ENCODE measurements at places on chromosomes 1 and 21.

- no peak for DNase-seq
These were observed 191.3 kb upstream of the HP1BP3 start for GRCh38 chr1:20978413-20978812.

DNA sequence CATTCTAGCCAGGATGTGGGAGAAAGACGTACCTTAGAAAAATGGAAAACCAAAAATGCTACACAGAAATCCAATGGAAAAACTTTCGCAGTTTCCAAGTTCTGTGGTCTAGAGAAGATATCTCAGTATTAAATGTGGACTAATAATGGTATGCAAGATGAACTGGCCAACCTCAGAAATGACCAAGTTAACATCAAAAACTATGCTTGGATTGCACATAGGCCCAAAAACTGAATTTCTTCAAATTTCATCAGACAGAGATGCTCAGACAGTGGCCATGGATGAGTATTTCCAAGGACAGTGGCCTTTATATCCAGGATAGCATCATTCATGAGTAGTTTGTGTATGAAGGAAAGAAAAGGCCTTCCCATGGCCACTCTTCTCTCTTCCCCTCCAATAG lies 132.2 kb downstream of the TIAM1 start:
- no peak for DNase-seq

GRCh38 chr1:179550746-179551682 lies 24.7 kb downstream of the NPHS2 start:
- no peak for DNase-seq

- no peak for DNase-seq
These were observed 58.8 kb downstream of the WARS2 start for GRCh38 chr1:119081700-119082099.

DNA sequence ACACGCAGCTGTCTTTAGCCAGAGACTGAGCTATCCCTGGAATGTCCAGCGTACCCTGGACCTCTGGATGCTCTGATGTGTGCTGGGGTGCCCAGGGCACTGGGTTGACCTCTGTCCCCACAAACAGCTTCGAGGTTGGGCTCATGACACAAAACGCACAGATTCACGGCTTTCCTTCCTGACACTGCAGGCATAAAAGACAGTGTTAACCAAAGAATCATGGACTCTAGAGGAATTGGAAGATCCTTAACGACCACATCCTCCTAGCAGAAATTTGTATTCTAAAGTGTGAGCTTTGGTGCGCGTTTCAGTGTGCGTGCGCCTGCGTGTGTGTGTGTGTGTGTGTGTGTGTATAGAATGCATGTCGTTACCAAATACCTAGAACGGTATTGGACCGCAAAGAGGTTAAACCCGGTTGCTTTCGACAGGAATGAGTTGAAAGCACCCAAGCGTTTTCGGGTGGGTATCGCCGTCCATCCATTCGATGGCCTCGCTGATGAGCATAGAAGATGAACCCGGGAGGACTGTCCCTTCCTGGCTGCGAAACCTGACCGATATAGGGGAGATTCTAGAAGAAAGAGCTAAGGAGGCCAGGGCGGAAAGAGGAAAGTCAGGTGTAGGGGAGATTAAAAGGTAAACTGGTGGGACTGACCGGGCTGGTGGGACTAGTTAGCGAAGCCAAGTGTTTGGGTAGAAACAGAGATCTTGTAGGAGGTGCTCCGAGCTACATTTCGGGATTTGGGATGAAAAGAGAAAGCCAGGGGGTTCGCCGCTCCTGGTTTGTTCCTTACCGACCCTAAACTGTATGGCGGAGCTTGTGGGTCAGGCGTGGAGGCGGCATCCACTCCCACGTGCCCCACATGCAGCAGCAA lies 6.8 kb upstream of the LHX9 start:
- no peak for DNase-seq

DNA sequence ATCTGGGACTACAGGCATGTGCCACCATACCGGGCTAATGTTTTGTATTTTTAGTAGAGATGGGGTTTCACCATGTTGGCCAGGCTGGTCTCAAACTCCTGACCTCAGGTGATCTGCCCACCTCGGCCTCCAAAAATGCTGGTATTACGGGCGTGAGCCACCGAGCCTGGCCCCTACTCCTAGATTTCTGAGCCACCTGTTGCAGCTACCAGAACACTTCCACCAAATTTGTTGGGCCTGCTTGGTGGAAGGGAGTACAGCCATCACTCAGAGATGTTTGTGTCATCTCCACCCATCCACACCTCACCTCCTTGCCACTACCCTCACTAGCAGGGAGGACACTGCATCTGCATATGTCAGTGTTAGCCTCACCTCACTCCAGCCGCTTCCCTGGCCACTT lies 5.5 kb downstream of the RIMKLA start:
- no peak for DNase-seq

GRCh38 chr1:232952514-232953499 lies 2.4 kb downstream of the NTPCR start:
- DNase-seq = no peak

DNA sequence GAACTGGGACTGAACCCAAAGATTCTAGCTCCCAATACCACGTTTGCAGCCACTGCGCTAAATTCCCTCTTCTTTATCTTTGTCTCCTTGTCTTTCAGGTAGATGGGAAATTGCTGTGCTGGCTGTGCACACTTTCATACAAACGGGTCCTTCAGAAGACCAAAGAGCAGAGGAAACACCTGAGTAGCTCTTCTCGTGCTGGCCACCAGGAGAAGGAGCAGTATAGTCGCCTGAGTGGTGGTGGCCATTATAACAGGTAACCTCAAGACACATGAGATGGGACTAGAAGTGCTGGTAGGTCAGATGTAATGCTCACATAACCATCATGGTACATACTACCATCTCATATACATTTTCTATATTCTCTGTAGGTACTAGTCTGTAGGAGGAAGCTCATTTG lies 18.8 kb downstream of the FAM76A start:
- DNase-seq = no peak

DNA sequence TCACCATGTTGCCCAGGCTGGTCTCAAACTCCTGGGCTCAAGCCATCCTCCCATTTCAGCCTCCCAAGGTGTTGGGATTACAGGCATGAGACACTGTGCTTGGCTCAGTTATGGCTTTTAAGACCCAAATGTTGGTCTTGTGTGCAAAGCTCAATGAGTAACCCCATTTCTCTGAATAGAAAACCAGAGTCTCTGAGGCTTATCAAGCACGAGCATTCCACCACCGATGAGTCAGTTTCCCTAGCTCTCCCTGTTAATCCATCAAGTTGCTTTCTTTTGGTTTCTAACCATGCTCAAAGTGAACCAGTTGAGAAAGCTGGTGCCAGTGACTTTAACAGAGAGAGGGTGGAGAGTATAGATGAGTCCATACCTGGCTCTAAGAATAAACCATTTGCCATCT lies 350.9 kb upstream of the ADGRL2 start:
- DNase-seq = no peak

DNA sequence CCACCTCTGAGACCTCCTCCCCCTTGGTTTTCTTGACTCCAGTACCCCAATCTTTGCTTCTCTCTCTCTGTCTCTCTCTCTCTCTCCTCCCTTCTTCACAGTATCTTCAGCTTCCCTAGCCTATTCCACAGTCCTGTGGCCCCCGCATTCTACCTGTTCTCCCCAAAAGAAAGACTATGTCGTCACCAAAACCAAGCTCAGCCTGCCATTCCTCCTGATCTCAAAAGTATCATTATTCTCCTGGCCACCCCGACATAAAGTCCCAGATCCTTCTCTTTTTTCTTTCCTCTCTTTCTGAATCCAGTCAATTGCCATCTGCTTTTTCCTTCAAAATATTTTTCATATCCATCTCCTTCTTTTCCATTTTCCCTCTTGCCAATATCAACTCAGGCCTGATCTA lies 23.7 kb upstream of the KHDRBS1 start:
- DNase-seq = no peak

DNA sequence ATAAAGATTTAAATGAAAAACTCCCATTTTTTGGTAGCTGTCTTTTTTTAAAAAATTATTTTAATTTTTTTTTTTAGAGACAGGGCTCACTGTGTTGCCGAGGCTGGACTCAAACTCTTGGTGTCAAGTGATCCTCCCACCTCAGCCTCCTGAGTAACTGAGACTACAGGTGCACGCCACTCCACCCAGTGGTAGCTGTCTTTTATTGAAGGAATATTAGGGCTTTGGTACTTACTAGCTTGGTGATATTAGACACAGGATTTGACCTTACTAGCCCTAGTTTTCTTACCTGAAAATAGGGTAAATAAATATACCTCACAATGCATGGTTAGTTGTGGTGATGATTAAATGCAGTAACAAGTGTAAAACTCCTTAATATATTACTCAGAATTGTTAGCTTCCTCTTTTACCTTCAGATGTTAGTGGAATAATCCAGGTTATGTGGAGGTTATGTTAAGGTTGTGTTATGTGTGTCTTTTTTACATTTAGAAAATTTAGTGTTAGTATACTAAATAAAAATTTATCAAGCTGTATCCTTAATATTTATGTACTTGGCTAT lies 66.8 kb downstream of the PHACTR4 start:
- no peak for DNase-seq

DNA sequence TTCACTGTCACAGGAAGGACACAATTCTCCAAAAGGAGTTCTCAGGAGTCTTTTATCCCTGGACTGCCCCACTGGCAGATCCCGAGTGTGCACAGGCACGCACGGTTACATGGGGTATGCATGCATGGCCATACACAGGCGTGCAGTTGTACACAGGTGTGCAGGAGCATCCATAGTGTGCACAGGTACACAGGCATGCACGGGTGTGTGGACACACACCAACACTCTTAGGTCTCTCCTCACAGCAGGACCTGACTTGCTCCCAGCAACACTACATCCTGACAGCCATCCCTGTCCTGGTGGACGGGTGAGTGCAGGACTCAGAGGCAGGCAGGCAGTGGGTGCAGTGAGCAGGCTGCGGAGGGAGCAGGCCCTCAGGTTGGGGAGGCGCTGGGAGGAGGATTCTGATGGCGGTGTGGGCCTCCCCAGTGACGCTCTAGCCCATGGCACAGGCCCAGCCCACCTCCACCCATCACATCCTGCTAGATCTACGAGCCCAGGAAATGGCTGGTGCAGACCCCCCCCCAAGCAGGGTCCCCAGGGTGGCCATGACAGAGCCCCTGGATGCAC lies 28.4 kb downstream of the SLC19A1 start:
- DNase-seq = no peak

DNA sequence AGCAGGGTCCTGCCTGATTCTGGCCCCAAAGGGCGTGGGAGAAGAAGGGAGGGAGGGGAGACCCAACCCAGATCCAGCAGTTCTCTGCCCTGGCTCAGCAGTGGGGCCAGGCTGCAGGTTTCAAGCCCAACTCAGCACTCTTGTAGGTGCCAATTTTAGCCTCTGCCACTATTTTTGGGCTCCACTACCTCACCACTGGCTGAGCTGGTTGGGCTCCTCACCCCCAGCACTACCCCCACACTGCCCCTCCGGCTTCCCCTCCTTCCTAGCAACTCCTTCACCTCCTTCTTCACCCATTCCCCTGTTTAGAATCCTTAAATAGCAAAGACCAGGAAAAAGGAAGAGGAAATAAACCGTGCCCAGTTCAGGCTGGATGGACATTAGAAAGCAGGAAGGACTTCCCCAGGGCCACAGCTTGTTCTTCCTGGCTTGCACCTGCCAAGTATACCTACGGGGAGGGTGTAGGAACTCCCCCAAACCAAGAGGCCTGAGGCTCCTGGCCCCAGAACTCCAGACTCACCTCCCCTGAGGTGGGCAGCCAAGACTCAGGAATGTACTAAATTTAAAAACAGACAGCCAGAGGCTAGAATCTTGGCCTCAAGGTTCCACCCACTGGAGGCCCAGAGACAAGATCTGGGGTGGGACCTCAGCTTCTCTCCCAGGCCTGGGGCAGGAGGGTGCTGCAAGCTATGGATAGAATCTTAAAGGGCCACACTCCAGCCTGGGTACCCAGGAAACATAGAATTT lies 1.4 kb upstream of the ARHGEF2 start:
- DNase-seq = no peak

DNA sequence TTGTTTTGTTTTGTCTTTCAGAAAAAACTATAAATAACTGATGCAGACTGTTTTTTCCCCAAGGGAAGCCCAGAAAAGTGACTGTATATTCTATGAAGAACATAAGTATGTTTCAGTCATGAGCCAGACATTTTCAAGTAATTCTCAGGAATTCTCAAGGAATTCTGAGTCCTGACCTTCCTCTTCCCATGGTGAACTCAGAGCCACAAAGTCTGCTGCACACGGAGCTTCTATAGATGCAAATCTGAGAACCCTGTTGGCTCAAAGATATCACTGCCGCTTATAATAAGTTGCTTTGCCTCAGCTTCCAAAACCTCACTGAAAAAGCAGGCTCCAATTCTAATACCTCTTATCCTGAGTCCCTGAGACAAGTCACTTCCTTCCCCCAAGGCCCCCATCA lies 418.5 kb upstream of the RUNX1 start:
- DNase-seq = no peak

DNA sequence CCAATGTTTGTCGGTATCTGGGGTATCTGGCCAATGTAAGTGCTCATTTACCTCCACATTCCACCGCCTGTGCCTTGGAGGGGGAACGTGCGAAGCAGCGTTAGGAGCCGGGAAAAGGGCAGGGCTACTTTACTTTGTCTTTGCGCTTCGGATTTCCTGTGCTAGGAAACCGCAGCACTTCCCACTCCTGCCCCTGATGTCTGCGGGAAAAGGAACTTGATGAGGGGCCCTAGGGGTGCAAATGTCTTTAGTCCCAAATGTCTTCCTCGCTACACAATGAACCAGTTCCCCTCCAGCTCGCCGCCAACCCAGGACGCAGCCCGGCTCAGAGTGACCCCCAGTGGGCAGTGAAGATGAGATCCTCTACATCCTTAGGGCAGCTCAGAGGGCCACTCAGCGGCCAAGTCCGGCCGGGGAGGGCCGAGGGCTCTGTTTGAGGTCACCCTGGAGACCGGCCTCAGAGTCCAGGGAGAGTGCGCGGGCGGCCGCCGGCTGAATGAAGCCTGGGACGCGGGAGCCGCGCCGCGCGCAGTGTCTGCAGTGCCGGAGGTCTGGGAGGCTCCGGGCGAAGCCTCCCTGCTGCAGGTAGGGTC lies at the start of gene DYNLT5:
Gene DYNLT5 (plus strand): TSS at position 460 of the 593 bp plus-strand sequence. CDS start 2,200 bp downstream, outside the sequence.
- peak; percentile 17 for DNase-seq

- DNase-seq = no peak
These were observed 126.9 kb upstream of the SLC35F3 start for GRCh38 chr1:233777566-233777965.
